ENCODE measurements at places on chromosomes 13 and 19.

- DNase-seq = no peak
Measured at GRCh38 chr19:40739871-40740703, 10.2 kb downstream of the ACTMAP start.

DNA sequence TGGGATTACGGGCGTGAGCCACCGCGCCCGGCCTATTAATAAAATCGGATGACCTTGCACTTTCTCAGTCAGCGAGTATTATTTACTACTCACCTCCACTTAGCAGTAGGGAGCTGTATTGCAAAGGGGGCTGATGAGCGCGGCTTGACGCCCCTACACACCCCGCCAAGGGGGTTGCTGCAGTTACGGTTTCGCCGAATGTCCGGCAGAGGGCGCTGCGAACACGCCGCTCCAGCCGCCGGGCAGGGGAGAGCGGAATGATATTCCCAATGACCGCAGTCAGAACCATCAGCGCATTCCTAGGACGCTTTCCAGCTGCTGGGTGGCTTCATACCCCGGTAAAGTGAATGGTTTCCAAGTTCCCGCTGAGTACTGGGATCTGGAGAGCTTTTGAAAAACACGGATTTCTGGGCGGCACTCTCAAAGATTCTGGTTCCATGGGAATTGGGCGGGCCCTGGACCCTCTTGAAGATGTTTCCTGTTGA lies 30.0 kb upstream of the TPT1 start:
- peak; percentile 48 for DNase-seq

DNA sequence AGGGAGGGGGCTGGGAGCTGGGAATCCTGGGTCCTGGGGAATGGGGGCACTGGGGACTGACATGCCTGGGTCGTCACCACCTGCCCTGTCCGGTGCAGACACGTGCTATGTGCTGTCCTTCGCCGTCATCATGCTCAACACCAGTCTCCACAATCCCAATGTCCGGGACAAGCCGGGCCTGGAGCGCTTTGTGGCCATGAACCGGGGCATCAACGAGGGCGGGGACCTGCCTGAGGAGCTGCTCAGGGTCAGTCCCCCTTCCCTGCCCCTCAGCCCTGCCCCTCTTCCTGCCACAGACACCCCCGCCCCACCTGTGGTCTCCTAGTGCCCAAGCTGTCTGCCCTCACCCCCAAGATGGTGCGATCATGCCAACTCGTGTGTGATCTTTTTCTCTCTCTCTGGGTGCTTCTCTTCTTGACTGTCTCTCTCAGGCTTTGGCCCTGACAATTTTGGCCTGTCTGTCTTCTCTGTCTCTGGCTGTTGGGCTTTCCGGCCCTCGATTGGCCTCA lies 5.0 kb downstream of the CYTH2 start:
- DNase-seq = no peak

DNA sequence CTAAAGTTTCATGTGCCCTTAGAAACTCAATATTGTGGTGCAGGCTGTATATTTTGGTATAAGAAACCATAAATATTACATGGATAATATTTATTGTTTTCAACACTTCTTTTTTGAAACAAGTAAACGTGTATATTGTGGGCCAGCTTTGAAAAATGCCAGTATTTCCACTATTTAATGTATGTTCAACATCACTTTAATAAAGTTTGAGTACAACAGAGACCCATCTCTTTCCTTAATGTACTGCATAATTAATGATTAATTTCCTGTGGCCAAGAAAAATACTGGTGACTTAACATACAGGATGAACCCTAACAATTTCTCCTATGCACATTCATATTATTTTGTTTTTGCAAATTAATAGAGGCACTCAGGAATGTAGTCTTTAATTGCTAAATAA lies 2891.5 kb downstream of the PCDH9 start:
- DNase-seq = no peak
